ENCODE measurements at places on chromosomes 3 and 15. TPM values are rescaled to one million over a fixed set of nuclear protein-coding genes. Genes with fewer than 3 reads are reported as not detected.
A peak's percentile ranks its signal among the peaks of the same experiment; 100 is the strongest.

- DNase-seq = no peak
Observed at GRCh38 chr3:108292905-108293328, 3.4 kb upstream of the HHLA2 start.

- DNase-seq = no peak
Observed at GRCh38 chr15:58119016-58119415, 19.2 kb upstream of the AQP9 start.

DNA sequence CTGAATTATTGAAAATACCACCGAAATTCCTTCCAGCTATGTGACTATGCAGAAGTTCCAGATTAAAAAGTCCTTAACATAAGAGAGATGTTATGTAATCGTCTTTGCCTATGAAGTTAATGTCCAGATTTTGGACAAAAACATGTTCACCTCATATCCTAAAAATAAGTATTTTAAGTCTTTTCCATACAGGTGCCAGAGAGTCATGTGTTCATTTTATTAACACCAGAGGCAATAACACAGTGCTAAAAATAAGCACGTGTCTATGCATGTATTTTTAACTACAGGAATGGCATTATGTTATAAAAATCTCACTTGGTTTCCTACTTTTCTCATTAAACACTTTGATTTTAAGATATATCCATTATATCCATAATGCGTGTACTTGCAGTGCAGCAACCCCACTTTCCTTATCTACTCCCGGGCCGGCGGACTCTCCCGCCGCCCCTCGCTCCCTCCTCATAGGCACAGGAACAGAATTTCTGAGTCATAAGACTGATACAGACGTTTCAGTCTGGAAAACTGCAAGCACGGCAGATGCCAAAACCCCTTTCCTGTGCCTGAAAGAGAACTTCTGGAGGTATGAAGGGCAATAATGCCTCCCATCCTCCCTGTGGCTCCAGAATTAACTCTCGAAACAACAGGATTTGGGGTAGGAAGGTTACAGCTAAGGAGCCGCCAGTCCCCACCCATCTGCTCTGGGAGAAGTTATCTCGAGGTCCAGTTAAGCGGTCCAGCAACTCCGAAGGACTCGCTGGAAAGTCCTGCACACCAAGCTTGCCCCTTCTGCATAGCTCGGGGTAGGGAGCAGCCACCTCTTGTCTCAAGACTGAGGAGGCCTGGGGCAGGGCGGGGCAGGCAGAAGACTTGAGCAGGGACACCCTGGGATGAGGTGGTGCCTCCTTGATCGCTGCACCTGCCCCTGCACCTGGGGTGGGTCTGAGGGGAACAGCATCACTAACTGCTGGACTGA is 22.3 kb upstream of the PSTPIP1 start:
- peak; percentile 39 for DNase-seq

- DNase-seq = no peak
Observed at GRCh38 chr3:63245726-63246241, 32.3 kb upstream of the SYNPR start.

DNA sequence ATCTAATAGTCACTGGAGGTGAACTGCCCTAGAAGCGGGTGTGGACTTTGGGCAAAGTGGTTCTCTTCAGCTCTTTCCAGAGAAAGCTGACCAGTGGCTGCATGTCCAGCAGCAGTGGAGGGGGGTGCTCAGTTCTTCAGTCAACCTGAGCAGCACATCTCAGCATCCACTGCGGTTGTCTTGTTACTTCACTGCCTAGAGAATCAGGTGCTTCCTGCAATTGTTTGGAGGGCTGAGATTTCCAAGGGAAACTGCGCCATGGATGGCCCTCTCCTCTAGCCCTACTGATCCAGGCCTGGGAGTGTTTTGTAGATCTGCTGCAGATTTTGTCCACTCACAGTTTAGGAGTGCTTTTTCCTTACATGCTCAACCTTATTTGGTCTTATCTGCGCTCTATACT is 65.6 kb upstream of the CFAP161 start:
- DNase-seq = no peak

Gene KCNAB1
- polyA plus RNA-seq = 0.67 TPM

DNA sequence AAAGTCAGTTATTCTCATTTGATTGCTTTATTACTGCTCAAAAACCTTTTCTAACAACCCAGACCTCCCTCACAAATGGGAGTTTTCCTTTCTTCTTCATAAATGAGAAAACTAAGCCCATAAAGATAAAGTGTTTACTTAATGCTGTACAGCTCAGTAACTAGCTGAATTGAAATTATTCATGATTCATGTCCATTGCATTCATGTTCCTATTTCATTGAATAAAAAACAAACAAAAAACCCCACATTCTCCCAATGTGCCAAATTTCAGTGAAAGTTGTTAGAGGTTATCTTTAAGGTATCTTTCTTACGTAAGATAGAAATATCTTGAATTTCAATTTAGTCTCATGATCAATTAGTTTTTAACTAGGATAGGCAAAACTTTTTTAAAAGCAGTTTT is 2.8 kb downstream of the PLSCR2 start:
- DNase-seq = no peak

- DNase-seq = no peak
Observed at GRCh38 chr3:131303848-131304247, 77.7 kb upstream of the NUDT16 start.

Gene CACNA2D2
- polyA plus RNA-seq = 1.5 TPM

DNA sequence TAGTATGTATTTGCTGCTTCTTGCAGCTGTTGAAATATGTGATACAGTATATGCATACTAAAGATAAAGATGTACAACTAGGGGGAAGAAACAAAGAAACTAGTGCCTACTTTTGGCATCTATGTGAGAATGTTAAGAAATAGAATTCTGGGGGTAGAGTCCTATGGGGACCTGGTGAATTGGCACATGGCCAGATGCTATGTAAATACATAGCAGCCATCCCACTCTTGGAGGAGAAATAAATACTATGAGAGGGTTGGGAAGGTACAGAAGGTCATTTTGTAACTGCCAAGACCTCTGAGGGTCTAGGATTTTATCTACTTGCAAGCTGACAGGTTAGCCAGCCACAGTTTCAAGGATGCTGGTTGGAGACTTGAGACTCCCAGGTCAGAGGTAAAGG is 298.3 kb upstream of the TBL1XR1 start:
- DNase-seq = no peak

Gene TP63
- polyA plus RNA-seq = 1.9 TPM

- DNase-seq = no peak
Observed at GRCh38 chr3:22361521-22361920, 610.5 kb upstream of the ZNF385D start.

DNA sequence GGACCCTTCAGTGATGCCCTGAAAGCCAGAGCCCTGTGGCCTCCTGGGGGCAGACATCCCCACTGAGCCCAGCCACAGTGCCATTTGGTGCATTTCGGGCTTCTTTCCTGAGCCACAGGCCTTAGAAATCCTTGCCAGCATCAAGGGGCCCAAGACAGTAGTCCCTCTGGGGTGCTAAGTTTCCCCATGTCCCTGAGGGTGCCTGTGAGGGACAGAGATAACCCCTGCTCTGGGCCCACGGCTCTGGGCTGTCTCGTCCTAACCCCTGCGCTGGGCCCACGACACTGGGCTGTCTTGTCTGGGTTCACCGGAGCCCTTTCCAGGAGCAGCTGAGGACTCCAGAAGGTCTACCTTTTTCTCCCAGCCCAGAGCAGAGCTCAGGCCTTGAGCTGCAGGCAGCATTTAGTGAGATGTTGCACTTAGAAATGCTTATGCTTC is 45.1 kb upstream of the FGD5 start:
- DNase-seq = no peak

Gene PLA2G4E
- not detected for polyA plus RNA-seq

- no peak for DNase-seq
Observed at GRCh38 chr3:19595884-19596283, 338.1 kb downstream of the EFHB start.

- DNase-seq = no peak
Observed at GRCh38 chr15:78567531-78567930, 2.2 kb downstream of the CHRNA5 start.

GRCh38 chr3:108407886-108408285 is 102.5 kb downstream of the MYH15 start:
- no peak for DNase-seq

- DNase-seq = no peak
Observed at GRCh38 chr3:124229420-124229819, 237.5 kb upstream of the ROPN1 start.

Gene SYNM
- polyA plus RNA-seq = 9.7 TPM

DNA sequence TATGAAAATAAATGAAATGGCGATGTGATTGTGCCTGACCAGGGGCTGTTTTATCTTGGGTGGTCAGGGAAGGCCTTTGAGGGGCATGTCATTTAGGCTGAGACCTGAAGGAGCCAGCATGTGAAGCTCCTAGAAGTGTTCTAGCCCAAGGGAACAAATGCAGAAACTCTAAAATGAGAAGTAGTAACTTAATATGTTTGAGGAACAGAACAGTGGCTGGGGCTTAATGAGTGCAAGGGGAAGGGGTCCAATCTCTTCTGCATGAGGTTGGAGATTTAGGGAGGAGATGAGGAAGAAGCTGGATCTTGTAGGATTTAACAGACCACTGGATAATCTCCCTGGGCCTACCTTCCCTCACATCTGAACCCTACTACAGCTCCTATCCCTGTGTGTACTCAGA is 110.5 kb downstream of the AKAP13 start:
- DNase-seq = no peak

DNA sequence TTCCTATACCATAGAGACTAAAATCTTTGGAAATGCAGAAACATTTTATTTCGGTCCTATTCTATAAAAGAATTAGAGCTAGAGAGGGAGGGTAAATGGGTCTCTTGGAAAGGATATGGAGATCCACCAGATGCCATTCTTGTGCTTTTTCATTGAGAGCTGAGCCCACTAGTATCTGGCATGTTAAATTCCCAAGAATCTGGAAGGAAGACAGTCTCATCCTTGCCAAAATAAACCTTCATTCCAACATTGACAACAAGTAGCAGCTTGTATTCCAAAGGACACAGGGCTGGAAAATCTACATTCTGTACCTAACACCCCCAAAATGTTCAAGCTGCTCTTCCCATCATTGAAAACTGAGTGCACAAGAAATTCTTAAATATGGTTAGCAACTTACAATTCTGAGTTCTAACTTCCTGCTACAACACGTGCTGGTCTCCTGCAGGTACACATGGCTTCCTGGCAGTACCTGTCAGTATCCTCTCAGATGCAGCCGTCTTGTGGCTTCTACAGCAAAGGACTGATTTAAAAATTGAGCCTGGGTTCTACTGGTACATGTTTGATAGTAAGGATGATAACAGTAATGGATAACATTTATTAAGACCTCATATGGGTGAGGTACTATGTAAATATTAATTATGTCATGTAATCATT is 348.1 kb downstream of the SV2B start:
- DNase-seq = no peak

Data from hepatocyte (in vitro differentiated cells).